Sigmoid colon (tissue), 7 donors: ENCODE measurements at places on chromosomes 11 and 22.

DNA sequence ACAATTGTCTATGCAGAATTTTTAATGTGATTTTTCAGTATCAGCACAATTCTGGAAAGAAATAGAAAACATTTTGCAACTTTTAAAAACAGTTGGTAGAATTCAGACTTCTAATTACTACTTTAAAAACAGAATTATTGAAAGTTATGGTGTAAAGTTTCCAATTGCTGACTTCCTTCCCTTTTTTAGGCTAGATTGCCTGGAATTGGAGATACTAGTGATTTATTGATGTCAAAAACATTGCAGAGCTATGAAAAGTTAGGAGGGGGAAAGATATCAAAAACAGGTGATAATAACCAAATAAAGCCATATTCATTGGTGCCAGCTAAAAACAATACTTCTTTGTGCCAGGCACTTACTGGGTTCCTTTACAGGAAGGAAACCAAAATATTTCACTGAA lies 485.5 kb downstream of the TMEM135 start:
- no peak for DNase-seq

GRCh38 chr11:36164506-36165250 lies 124.5 kb downstream of the COMMD9 start:
- DNase-seq: no peak

- DNase-seq: no peak
Observed at GRCh38 chr11:11261629-11262028, 91.4 kb downstream of the CSNK2A3 start.

DNA sequence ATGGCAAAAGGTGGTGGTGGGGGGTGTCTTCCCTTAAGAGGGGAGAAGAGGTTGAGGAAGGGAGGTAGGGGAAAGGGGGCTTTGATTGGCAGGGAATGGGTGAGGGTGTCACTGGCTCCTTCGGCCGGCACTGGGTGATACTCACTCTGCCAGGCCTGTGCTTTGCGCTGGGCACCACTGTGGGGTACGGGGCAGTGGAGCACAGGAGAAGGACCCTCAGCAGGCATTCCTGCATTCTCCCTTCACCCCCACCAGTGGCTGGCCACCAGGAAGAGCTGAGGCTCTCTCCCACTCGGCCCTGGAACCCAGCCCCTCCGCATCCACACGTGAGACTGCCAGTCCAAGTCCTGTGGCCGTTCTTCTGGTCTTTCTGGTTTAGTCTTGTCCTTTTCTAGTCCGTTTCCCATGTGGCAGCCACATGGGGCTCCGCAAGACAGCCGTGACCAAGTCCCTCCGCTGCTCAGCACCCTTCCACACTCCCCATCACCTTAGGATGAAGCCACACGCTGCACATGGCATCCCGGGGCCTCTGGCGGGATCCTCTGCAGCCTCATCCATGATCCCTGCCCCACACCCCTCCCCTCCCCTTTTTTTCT lies 8.0 kb downstream of the CAPN5 start:
- peak; percentile 56 for DNase-seq

DNA sequence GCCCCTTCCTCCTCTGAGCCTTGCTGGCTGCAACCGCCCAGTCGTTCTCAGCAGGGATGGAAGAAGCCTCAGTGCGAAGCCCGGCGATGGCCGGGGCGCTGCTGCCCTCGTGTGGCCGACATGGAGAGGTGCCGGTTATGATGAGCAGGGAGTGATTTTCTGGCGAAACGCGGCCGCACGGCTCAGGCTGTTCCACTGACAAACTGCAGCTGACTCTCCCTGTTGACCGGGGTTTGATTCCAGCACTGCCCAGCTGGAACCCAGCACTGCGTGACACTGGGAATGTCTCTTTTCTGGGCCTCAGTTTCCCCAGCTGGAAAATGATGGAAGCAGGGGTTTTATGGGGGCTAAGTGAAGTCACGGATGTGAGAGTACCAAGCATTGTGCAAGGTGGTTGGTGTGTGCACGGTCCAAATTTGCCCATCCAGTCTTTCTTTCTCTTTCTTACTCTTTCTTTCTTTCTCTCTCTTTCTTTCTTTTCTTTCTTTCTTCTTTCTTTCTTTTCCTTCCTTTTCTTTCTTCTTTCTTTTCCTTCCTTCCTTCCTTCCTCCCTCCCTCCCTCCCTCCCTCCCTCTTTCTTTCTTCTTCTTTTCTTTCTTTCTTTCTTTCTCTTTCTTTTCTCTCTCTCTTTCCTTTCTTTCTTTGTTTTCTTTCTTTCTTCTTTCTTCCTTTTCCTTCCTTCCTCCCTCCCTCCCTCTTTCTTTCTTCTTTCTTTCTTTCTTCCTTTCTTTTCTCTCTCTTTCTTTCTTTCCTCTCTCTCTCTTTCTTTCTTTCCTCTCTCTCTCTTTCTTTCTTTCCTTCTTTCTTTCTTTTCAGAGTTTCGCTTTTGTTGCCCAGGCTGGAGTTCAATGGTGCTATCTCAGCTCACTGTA lies 25.8 kb upstream of the MPPED1 start:
- peak; percentile 84 for DNase-seq

DNA sequence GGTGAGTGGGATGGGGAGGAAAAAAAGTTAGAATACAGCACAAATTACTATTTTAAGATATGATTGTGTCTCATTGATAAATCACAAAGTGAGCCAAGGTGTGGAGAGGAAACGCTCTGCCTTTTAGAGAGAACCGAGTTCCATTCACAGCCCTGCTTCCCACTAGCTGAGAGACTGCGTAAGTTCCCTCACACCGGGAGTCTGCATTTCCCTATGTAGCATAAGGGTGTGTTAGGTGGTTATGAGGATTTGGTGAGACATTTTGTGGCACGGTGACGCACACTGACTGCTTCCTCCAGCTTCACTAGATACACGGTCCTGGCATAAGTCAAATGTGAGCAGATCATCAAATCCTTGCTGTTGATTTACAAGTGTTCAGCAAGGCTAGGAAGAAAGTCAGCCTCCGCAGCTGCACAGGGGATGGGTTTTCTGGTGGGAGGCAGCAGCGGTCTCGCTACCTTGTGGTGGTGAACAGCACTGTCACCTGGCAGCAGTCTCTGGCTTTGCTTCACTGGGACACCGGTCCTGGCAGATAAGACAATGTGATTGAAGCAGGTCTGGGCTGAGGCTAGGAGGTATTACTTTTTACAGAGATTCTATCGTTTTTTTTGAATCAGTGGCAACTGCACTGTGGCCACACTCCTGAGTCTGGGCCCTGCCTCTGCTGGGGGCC lies 312.2 kb upstream of the B3GAT1 start:
- DNase-seq: no peak

GRCh38 chr22:37386441-37386840 lies 40.8 kb downstream of the ELFN2 start:
- no peak for DNase-seq

DNA sequence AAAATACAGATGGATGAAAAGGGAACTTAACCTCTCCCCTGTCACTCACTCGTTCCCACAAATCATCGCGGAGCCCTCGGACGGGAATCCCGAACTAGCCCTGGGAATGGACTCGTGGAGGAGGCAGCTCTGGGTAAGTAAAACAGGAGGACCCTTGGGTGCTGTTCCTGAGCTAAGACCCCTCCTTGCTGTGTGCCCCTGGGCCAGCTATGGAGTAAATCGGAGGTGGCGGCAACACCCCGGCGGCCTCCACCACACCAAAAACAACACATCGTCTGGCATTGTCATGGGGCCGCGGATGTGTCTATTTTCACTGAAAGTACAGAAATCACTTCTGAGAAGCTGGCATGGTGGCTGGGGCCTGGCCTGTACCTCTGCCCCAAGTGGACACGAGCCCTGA lies 12.1 kb downstream of the CPT1A start:
- DNase-seq: no peak

- no peak for DNase-seq
Observed at GRCh38 chr11:27081056-27081455, 40.4 kb downstream of the BBOX1 start.

GRCh38 chr22:22226448-22227187 lies 18.0 kb upstream of the VPREB1 start:
- no peak for DNase-seq

DNA sequence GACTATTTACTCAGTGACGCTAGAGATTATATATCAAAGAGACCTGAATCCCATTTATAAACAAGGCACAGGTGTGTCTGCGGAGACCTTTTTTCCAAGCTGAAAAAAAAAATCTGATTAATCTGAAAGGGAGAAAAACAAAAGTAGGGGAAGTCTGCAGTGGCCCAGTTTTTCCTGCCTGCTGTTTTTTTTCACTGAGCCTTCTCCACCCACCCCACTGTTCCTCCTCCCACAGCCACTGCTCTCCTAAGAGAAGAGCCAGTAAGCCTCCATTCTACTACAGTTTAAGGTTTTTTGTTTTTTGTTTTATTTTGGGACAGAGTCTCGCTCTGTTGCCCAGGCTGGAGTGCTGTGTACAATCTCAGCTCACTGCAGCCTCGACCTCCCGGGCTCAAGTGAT lies 18.4 kb downstream of the ARFGAP2 start:
- no peak for DNase-seq

DNA sequence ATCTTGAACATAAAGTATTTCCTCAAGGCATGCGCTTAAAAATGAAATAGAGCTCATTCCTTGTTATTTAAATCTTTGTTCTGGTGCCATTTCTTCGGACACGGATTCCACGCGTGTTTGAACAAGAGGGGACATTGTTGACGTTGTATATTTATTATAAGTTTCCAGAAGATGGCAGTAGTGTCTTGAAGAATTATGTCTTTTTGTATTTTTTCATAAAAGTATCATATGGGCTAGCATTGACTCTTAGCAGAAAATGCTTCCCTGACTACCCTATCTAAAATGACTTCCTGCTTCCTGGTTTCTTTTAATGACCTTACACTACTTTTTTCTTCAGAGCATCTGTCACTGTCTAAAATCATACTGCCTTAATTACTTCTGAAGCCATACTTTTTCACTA lies 20.4 kb downstream of the BIRC2 start:
- no peak for DNase-seq

DNA sequence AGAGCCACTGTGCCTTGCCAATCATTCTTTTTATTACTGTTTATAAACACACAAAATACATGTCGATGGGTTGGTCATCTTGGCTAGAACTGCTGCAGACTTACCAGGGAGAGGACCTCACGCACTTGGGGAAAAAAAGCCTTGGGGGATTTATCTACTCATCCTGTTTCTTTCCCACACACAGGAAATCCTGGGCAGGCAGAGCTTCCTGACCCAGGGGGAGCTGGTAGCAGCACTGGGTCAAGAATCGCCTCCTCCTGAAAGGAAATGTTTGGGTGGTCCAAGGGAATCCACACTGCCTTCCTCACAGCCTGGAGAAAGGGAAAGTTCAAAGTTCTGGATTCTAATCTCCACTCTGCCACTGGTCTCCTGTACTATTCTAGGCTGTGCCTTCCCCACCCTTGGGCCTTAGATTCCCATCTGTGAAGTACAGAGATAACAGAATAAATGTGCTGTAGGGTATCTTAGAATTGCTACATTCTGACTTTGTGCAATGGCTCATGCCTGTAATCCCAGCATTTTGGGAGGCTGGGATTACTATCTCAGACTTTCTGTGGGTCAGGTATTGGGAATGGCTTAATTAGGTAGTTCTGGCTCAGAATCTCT lies 31.2 kb upstream of the SMTN start:
- no peak for DNase-seq

DNA sequence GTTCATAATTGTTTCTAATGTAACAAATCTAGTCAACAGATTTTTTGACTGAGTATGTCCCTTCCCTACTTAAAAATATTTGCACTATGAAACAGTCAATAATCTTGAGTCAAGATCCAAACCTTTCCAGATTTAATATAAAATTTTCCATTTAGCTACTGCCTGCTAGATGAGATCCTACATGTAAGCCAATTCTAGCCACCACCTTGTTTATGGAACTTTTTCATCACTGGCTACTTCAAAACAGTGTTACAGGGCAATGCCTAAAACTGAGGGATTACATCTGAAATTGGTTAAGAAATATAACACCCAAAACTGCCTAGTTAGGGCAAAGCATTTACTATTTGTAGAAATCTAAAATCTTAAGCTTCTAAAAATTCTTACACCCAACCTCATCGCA lies 10.5 kb upstream of the FUT4 start:
- DNase-seq: no peak

- no peak for DNase-seq
Observed at GRCh38 chr22:30859714-30860095, 108.9 kb downstream of the MORC2 start.

GRCh38 chr22:47189056-47189916 lies 426.8 kb downstream of the TBC1D22A start:
- DNase-seq: peak; percentile 37

GRCh38 chr11:105229257-105229656 lies 89.7 kb upstream of the CARD18 start:
- DNase-seq: no peak

DNA sequence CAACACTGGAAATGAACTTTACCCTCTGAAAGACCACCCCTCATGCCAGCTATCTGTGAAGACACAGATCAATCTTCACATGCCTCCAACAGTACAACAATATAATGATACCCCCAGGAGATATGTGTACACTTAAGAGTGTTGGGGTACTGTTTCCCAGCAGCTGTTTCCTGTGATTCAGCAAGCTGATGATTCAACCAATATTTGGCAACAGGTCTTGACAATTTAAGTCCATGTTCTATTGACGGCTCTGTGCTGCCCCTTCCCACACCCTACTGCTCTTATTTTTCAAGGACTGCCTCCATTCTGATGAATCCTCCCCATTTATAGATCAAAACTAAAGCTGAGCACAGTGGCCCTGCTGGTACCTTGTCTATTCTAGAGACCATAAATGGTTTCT lies 6.6 kb downstream of the SNX19 start:
- no peak for DNase-seq

- DNase-seq: no peak
Observed at GRCh38 chr22:41905411-41906202, 9.3 kb downstream of the SHISA8 start.

DNA sequence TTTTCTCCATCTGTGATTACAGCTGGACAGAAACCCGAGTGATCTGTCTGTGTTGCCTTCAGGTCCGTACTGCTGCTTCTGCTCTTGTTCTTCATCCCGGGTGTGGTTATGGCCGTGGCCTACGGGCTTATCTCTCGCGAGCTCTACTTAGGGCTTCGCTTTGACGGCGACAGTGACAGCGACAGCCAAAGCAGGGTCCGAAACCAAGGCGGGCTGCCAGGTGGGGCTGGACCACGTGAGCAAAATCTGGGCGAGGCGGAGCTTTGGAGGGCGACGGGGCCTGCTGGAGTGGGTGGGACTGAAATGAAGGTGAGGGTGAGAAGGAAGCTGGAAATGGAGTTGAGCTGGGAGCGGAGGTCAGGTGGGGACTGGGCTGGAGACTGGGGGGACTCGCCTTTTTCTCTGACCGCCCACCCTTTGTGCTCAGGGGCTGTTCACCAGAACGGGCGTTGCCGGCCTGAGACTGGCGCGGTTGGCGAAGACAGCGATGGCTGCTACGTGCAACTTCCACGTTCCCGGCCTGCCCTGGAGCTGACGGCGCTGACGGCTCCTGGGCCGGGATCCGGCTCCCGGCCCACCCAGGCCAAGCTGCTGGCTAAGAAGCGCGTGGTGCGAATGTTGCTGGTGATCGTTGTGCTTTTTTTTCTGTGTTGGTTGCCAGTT lies 11.1 kb downstream of the CCKBR start:
- DNase-seq: peak; percentile 57

GRCh38 chr11:116239247-116239646 lies 533.5 kb downstream of the BUD13 start:
- no peak for DNase-seq

GRCh38 chr11:13366266-13367026 lies 88.9 kb downstream of the BMAL1 start:
- no peak for DNase-seq
